Left renal pelvis (tissue), 4 donors: ENCODE measurements at places on chromosomes 7 and 10. TPM values are rescaled to one million over a fixed set of nuclear protein-coding genes. Genes with fewer than 3 reads are reported as not detected.

- DNase-seq: no peak
Measured at GRCh38 chr7:127881564-127881963, 149.7 kb downstream of the LRRC4 start.

Gene SPDYE1
- 1.2 TPM for polyA plus RNA-seq

Gene HMX3
- polyA plus RNA-seq: 0.26 TPM

Gene GCK
- 2.7 TPM for polyA plus RNA-seq

DNA sequence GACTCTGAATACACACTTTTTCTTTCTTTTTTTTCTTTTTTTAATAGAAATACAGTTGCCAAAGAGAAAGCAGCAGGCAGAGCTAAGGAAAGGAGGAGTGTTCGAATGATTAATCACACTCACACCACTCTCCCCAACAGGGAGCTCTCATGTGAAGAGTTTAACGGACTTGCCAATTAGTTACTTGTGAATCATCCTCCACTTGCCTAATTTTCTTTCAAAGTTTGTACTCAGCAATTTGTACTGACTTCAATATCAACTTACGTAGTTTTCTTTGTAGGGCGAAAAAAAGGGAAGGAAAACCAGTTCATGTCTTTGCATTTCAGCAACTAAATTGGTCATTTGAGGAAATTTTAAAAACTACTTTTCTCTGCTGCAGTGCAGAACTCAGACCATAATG, 109.2 kb downstream of the PIP4K2A start:
- DNase-seq: no peak

Gene FXYD4
- 0.50 TPM for polyA plus RNA-seq

DNA sequence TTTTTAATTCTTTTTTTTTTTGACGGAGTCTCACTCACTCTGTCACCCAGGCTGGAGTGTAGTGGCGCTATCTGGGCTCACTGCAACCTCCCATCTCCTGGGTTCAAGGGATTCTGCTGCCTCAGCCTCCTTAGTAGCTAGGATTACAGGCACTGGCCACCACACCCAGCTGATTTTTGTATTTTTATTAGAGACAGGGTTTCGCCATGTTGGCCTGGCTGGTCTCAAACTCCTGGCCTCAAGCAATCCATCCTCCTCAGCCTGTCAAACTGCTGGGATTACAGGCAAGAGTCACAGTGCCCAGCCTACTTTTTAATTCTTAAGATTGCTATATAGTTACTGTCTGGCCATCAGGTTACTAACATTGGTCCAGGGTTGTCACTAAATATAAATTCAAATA, 59.6 kb downstream of the ZNF277 start:
- no peak for DNase-seq

GRCh38 chr7:1691601-1692514, 21.8 kb downstream of the ELFN1 start:
- DNase-seq: peak; percentile 72

DNA sequence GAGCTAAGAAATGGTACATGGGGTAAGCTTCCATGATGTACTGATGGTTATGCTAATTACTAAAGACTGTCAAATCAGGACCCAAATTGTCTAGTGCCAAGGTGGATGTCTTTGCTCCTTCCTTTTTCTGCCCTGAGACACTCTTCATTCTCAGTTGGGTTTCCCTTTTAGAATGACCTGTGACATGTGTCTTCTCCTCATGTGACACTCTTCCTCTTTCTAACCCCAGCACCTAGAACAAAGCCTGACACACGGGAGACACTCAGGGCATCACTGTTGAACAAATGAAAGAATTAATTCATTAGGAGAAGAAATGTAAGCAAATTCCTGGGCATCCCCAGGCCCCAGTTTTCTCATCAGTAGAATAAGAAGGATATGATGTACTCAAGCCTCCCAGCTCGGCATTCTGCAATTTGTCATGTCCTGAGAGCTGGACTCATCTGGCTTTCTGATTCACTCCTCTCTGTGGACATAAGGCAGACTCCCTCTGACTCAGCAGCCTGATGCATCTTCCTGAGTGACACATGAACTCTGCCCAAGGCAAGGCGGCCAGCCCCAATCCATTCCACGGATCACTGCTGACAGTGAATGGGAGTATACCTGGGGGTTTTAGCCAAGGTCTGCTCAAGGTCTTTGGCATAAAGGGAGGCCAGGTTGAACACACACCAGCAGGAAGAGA, 473.8 kb downstream of the KCNMA1 start:
- no peak for DNase-seq

DNA sequence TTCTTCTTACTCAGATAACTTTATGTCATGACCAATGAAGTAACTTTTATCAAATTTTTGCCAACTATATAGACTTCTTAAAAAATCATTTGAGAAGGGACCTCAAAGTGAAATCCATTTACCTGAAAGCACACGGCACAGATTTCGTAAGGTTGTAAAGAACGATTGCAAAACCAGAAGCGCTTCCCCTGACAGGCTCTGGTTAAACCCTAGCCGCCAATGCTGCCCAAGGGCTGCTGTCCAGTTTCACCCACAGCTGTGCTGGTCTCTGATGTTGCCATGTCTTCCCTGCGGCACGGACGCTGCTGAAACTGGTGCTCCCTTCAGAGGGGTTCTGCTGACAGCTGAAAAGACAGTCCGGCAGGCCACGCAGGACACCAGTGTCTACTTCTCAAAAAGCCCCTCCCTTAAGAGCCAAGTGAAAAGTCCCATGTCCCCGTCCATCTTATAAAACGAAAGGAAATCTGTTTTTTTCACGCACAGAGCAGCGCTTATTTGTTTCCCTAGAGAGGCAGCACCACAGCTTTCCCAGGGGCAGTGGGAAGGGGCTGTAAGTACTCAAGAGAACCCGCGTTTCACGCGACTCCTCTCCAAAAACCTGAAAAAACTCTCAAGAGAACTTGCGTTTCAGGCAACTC, 32.5 kb downstream of the GNA12 start:
- DNase-seq: no peak

- DNase-seq: no peak
Measured at GRCh38 chr10:104081998-104082397, 3.7 kb downstream of the COL17A1 start.

DNA sequence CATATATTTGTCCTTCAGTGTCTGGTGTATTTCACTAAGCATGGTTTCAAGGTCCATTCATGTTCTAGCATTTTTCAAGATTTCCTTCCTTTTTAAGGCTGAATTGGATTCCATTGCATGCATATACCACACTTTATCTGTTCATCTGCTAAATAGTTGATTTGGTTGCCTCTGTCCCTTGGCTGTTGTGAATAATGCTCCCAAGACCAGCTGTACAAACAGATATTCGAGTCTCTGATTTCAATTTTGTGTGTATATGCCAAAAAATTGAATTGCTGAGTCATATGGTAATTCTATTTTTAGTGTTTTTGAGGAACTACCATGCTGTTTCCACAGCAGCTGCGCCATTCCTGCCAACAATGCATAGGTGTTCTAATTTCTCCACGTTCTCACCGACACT, 216.4 kb downstream of the NRG3 start:
- no peak for DNase-seq

Gene ADARB2
- 1.5 TPM for polyA plus RNA-seq

DNA sequence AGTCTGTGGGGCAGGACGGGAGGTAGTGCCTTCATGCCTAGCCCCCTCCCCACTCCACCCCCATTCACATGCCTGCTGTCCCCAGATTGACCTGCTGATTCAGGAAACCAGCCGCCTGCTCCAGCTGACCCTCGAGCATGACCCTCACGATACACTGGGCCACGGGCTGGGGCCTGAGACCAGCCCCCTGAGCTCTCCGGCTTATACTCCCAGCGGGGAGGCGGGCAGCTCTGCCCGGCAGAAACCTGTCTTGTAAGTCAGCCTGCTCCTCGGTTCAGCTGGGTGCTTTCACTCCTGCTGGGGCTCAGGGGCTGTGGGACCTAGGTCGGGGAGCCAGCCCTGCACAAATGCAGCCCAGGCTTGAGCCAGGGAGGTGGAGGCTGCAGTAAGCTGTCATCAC, 22.4 kb downstream of the LIMK1 start:
- DNase-seq: no peak

- DNase-seq: no peak
Measured at GRCh38 chr7:84058311-84059076, 136.1 kb downstream of the SEMA3A start.

DNA sequence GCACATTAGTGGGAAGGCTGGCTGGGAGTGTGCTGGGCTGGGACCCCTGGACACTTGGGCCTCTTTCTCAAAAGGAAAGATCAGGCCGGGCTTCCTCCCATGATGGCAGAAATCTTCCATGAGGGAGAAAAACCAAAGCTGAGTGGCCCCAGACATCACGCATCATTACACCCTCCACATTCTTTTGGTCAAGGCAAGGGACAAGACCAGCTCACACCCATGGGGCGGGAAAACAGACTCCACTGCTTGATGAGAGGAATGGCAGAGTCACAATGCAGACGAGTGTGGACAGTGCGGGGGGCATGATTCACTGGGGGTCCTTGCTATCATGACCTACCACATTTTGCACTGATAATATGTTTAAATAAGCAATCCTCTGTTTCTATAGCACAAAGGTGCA, 73.3 kb downstream of the CREB3L2 start:
- no peak for DNase-seq

DNA sequence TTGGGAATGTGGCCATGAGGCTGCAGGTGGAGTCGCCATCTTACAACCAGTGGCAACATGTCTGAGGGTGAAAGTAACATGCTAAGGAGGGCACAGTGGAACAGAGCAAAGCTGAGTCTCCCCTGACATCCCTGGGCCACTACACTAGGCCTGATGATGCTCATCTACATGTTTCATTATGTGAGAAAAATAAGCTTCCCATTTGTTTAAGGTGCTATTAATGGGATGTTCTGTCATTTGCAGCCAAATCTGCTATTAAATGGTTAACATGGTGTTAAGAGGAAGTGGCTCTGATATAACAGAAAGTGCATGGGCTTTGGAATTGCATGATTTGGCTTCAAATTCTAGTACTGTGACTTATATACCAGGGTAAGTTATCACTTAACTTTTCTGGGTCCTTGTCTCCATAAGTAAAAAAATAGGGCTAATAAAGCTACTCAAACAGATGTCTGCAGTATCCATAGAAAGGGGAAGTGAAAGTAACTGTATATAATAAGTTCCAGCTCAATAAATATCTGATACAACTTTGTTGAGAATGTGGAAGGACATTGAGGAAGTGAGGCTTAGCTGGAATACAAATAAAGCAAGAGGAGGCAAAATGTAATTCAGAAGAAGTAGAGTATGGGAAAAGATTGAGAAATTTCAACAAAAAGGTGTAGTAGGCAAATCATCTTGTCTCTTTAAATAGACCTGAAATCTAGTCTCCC, 158.9 kb downstream of the RTKN2 start:
- no peak for DNase-seq
